ENCODE measurements at places on chromosomes 2 and 18. TPM values are rescaled to one million over a fixed set of nuclear protein-coding genes. Genes with fewer than 3 reads are reported as not detected.

GRCh38 chr18:3238742-3239141 lies 8.9 kb upstream of the MYL12A start:
- DNase-seq = no peak

- DNase-seq = no peak
Measured at GRCh38 chr2:67289921-67290371, 107.2 kb upstream of the ETAA1 start.

DNA sequence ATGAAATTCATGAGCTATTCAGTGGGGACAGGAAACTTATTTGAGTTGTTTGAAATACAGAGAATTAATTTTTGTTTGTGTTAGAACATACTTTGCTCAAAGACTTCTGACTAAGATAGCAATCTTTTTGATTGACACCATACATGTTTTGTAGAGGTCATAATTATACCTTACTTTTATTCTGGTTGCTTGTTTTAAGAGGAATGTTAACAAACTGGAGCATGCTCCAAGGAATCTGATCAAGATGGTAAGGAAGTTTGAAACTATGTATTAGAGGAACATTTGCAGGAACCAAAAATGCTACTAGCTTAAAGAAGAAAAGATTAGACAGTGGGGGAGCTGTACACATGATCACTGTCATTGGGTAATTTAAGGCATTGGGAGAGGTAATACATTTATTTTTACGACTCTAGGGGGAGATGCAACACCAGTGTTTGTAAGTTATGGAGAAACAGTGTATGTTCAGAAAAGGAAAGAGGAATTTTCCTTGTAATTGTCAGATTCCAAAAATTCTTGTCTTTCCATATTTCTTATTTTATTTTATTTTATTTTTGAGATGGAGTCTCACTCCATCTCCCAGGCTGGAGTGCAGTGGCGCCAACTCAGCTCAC lies 8.0 kb downstream of the AGFG1 start:
- DNase-seq = no peak

DNA sequence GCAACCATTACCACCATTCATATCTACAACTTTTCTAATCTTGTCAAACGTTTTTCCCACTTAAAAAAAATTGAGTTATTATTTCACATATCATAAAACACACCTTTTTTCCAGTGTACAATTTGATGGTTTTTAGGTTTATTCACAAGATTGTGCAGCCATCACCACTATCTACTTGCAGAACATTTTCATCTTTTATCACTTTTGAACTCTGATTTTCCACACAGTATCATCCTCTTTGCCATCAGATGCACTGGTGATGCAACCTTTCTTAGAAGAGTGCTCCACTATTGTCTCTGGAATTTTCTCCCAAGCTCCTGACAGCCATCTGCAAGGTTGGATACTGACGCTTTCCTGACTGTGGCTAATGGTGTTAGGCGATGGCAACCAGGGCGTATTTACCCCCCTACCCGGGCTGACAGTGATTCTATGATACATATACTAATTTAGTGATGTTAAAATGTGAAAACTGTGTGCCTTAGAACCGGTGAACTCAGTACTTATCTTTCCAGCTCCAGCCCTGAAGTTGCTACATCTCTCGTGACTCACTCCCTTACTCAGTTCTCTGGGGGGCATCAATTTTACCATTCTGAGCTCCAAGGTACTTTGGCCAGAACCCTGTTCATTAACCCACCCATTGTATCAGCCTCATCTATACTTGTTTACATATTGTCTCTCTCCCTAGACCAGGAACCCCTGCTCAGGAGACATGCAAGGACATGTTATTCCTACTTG lies 105.4 kb upstream of the SPRED2 start:
- no peak for DNase-seq

Gene MSTN
- total RNA-seq = 6.2 TPM

Gene WDPCP
- total RNA-seq = 29.6 TPM

GRCh38 chr2:109601783-109602182 lies 12.0 kb downstream of the SEPTIN10 start:
- peak; percentile 30 for DNase-seq

- DNase-seq = no peak
Measured at GRCh38 chr2:176516051-176516602, 246.9 kb downstream of the MTX2 start.

- no peak for DNase-seq
Measured at GRCh38 chr2:67075530-67076238, 321.4 kb upstream of the ETAA1 start.

Gene AAMP
- total RNA-seq = 102 TPM

Gene RESP18
- not detected for total RNA-seq

Gene MEP1B
- total RNA-seq = not detected
